ENCODE measurements at places on chromosomes 7 and 10. TPM values are rescaled to one million over a fixed set of nuclear protein-coding genes. Genes with fewer than 3 reads are reported as not detected.

DNA sequence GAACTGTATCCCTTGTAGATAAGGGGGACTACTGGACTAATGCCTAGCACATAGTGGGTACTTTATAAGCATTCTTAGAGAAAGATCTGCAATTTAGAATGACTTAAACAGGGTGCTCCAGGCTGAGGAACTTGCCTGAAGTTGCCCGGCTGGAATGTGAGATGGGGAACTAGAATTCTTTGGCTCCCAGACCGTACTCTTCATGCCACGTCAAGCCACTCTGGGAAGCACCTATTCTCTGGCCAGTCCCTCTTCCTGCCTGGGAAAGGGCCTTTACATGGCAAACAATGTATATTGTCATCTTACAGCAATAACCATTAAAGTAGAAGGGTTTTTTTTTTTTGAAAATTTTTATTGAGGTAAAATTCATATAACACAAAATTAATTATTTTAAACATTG is 34.5 kb downstream of the ATXN7L1 start:
- DNase-seq = no peak

GRCh38 chr10:25557136-25557535 is 376.9 kb upstream of the MYO3A start:
- DNase-seq = no peak

DNA sequence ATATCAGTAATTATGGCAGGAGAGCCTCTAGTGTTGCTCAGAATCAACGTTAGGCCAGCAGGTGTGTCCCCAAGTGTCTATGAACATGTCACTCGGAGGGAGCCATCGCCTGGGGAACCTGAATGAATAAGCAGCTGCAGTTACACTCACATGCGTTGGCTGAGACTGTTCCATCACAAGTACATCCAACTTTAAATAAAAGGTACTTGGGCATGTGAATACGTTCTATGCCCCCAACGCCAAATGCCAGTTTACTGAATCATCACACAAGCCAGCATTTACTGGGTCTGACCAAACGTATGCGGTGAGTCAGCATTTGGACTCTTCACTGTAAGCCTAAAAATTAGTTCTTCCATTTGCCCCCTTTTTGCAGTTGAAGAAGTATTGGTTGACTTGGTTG is 207.6 kb upstream of the PLXNA4 start:
- no peak for DNase-seq

DNA sequence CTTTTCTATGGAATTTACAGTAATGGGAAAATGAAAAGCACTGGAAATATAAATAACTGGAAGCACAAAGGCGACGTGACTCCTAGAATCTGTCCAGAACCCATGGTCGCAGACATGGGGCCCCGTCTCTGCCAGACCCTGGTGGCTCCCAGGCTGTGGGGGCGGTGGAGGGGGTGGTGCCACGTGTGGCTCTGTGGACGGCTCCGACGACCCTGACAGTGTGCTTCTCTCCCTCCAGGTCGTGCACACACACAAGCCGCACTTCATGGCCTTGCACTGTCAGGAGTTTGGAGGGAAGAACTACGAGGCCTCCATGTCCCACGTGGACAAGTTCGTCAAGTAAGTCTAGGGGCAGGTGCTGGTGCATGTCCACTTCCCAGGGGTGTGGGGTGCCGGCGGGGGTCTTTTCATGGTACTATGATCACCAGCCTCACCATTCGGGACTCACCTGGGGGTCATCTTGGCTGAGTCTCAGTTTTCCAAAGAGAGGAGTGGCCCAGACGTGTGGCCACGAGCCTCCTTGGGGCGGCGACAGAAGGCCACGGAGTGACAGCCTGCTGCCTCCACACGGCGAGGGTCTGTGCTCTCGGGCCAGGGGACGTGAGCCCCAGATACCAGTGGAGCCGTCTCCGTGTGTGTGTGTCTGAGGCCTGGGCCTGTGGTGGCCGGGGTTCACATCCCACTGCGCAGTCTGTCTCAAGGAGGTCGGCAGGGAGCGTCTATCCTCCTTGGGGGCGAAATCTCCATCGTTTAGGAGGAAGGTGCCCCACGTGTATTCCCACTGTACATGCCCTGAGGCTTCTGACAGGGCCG is 108.2 kb downstream of the INPP5A start:
- no peak for DNase-seq

DNA sequence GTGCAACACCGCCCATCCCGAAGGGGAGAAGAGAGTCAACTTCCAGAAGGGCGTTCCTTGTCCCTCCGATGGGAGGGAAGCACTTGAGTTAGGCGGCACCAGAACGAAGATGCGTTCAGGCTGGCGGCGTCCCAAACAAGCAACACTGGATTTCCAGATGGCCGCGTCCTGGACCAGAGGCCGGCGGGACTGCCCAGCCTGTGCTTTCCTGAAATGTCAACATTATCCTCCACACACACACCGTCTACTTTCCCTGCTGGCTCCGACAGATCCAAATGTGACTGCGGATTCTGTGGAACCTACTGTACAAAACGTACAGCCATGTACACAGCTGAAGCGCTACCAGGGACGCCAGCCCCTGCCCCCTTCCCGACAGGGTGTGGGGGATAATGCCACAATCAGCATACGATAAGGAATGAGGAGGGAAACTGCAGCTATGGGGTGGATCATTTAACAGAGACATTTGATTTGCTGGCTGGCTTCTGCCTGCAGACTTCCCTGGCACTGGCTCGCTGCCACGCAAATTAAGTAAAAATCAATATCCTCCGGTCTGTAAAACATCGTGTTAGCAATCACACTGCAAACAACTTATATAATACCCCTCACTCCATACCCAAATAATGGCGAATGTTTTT is 82.1 kb downstream of the ZRANB1 start:
- DNase-seq = peak; percentile 86

DNA sequence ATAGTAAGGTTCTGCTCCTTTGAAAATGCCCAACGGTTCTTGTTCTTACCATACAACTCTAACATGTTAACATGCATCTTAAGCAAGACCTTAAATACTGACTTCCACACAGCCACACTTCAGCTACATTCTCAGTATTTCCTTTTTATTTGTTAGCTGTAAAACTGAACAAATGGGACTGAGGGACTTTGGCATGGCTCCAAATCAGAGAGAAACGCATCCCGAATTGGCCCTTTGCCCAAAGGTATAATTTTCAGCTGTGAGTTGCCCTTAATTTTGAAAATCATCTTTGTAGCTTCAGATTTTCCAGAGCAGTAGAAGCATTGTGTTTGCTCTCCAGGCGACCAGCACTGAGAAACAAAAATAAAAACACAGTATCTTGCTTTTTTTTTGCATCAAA is 56.4 kb downstream of the NEUROD6 start:
- no peak for DNase-seq

Gene TIAL1
- 70.6 TPM for polyA plus RNA-seq

Gene NCF1
- polyA plus RNA-seq = 0.05 TPM

Gene CASP7
- polyA plus RNA-seq = 13.6 TPM

All from SK-N-SH (cell line).